ENCODE measurements at places on chromosomes 16 and 17. TPM values are rescaled to one million over a fixed set of nuclear protein-coding genes. Genes with fewer than 3 reads are reported as not detected.

The LMF1 gene
- 11.9 TPM for total RNA-seq

The CES3 gene
- not detected for total RNA-seq

GRCh38 chr17:8532021-8532420 is 96.3 kb downstream of the NDEL1 start:
- DNase-seq, result peak; percentile 84

DNA sequence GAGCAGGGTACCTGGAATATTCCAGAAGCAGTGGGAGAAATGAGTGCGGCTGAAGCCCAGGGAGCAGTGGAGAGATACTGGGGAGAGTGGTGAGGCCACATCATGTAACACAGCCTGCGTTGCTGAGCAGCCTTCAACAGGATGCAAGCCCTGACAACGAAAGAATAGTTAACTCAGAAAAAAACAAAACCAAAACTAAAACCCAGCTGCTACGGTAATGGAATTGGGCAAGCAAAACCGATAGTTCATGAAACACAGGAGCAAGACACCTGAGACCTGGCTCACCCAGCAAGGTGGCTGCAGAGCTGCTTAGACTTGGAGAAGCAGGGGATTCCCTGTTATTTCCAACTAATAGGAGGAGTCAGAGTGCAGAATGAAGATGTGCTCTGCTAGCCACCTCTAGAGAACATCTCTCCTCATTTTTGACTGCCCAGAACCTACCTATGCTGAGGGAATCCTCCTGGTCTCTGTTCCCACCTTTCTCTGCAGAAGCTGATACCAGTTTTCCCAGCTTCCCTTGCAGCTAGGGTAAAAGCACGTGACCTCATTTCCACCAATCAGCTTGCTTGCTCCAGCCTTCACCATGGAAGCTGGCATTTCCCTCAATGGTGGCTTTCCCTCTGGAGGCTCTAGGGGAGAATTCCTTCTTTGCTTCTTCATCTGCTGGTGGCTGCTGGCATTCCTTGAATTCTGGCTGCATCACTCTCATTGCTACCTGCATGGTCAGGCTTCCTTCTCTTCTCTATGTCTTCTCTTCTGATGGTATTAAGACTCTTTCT is 59.4 kb upstream of the XYLT1 start:
- no peak for DNase-seq

GRCh38 chr17:57868007-57868909 is 18.4 kb upstream of the MRPS23 start:
- peak; percentile 94 for DNase-seq

- no peak for DNase-seq
Measured at GRCh38 chr16:47493381-47494337, 32.5 kb downstream of the PHKB start.

DNA sequence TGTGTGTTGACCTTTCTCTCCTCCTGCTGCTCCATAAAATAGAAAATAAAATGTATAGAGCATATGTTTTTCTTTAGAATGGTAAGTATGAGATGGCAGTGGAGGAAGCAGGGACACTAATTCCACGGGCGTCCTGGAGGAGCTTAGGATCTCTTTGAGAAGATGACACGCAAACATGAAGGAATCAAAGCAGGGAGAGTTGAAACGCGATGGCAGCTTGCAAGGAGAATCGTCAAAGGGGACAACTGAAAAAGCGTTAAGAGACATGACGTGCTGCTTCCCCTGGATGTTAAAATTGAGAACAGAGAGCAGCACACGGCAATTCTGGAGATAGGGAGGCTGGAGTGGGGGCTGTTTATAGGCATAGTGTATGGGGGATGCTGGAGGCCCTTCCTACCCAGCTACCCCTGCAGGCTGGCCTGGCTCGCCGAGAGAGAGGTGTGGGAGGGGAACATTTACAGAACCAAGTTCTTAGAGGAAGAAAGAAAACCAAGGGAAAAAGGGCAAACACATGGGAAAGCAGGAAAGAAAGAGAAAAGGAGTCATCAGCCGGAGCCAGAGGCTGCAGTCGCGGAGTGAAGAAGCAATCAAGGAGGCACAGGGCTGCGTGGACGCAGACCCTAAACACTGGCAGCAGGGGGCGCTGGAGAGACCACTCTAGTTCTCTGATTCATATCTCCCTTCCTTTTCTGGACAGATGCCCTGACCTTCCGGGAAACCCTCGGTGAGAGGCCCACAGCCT is 55.8 kb downstream of the MYH13 start:
- DNase-seq, result peak; percentile 54

GRCh38 chr17:2694381-2695242 is 17.0 kb downstream of the CLUH start:
- DNase-seq, result no peak

- no peak for DNase-seq
Measured at GRCh38 chr16:10590342-10590741, 9.9 kb upstream of the EMP2 start.

- peak; percentile 62 for DNase-seq
Measured at GRCh38 chr16:88685156-88686061, 898 bp downstream of the SNAI3 start.

- DNase-seq, result no peak
Measured at GRCh38 chr17:70314506-70314905, 145.2 kb downstream of the KCNJ2 start.
